HuH-7.5 (cell line): ENCODE measurements at places on chromosomes 4 and X.

- DNase-seq, result no peak
Observed at GRCh38 chrX:150536455-150537116, 31.8 kb upstream of the MTM1 start.

- DNase-seq, result no peak
Observed at GRCh38 chr4:98932539-98932938, 3.6 kb upstream of the EIF4E start.

DNA sequence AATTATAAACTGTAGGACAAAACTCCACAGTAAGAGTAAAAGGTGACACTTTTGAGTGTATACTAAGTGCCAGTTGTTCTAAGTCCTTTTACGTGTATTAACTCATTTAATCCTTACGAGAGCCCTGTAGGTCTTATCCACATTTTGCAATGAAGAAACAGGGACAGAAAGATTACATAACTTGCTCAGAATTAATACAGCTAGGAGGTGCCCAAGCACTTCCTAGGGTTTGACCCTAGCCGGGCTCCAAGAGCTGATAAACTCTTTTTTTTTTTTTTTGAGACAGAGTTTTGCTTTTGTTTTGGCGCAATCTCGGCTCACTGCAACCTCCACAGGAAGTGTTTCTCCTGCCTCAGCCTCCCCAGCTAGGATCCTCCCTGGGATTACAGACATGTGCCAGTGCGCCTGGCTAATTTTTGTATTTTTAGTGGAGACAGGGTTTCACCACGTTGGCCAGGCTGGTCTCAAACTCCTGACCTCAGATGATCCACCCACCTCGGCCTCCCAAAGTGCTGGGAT is 110.4 kb downstream of the UBE2K start:
- DNase-seq, result no peak

- DNase-seq, result peak; percentile 38
Observed at GRCh38 chrX:153723351-153724251, 586 bp downstream of the BCAP31 start.

- no peak for DNase-seq
Observed at GRCh38 chrX:123170546-123170945, 13.5 kb upstream of the GRIA3 start.

- no peak for DNase-seq
Observed at GRCh38 chrX:103941201-103941975, 21.0 kb upstream of the TMSB15B start.

DNA sequence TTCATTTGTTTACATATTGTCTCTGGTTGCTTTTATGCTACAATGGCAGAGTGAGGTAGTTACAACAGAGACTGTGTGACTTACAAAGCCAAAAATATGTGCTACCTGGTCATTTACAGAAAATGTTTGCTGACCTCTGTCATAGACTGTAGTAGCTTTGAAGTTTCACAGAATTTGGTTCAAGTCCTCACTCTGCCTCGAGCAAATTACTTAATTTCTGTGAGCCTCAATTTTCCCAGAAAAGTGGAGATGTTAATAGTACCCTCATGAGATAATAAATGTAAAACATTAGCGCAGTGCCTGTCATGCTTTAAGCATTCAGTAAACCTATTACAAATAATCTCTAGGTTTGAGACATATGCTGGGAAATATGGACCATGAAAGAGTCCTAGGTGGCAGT is 18.4 kb upstream of the NRK start:
- DNase-seq, result no peak

DNA sequence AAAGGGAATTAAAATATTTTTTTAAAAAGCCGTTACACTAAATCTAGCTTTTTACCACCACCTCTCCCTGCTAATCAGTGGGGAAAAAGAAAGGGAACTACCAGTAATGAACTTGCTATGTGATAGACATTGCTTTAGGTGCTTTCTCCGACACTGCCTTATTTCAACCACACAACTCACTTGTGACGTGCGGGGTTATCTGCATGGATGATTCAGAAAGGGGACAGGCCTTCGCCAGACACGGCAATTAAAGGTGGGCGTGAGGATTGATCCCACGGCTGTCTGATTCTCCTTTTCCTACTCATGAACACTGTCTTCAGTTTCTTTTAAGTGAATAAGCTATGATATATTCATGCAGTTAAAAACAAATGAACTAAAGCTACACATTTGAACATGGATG is 882 bp upstream of the CXCR3 start:
- DNase-seq, result no peak

GRCh38 chrX:35016051-35016450 is 73.5 kb downstream of the FAM47B start:
- no peak for DNase-seq

DNA sequence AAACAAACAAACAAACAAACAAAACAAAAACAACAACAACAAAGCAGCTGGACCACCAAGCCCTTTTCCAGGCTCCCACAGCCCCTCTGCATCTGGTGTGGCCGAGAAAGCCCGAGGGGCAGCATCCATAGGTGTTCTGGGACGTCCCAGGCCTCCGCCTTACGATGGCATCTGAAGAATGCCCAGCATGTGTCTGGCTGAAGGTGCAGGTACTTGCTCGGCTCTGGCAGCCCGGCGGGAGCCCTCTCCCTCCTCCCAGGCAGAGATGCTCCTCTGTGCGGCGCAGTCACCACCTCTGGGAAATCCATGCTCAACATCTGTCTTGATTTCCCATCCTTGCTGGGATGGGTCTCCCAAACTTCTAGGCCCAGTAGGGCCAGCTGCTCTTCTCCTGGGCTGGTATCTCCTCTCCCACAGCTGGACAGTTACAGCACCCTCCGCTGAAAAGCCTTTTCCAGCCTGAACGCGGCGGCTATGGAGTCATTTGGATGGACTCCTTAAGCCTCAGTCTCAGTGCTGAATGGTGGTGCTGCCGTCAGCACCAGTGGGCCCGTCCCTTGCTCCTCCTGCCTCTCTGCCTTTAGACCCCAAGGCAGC is 4.3 kb downstream of the PSAPL1 start:
- no peak for DNase-seq

DNA sequence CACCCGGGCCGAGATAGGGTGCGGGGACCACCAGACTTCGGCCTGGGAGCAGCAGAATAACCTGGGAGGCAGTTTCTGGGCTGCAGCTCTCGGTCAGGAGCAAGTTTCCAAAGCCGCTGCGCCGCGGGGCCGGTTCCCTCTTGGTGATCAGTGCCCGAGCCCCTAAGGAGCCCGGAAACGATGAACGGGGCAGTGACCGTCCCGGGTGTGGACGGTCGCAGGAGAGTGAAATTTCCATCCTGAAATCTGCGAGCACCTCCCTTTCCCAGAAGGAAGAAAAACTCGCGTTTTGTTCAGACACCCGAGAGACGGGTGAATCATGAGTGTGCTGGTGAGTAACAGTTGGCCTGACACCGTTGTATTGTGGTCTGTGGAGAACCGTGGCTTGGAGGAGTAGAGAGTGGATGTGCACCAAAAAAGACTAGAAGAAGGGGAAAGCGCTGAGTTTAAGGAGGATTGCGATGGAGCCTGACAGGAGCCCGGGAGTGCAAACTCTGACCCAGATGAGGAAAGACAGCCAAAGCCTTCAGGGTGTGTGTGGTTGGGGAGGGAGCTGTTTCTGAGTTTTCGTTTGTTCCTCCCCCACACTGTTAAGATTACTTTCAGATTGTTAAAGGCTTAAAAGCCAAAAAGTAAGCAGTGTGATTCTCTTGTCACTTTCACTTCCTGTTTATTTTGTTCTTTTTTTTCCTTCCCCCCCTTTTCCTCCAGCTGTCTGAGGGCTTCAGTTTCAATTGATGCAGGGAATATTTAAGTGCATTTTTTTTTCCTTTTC is 828 bp downstream of the MCUB start:
- DNase-seq, result peak; percentile 20

DNA sequence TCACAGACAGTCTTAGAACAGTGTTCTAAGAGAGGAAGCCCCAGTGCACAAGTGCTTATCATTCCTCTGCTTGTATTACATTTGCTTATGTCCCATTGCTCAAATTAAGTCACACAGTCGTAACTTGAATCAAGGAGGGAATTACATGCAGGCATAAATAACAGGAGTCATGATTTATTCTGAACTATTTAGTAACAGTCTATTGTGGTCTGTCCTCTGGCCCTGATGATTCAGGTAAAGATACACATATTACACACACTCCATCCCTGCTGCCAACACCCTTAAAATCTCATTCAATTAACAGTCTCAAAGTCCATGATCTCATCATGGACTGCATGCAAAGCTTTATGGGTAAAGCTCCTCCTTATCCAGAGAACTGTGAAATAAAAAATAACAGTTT is 60.1 kb downstream of the GRIA2 start:
- no peak for DNase-seq

DNA sequence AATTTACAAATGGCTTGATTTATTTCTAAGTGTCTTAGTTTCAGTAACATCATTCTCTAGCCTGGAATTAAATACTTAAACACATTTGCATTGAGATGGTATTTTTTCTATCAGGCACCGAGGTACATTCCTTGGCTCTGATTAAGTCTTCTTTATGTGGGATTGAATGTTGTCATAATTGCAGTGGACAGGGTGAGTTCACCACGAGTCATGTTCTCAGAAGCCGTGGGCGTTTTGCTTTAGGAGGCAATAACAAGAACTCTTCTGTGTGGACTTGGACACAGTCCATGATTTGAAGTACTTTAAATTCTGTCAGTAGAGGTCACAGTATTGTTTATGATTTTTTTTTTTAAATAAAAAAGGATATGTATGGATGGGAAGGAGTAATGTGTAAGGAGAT is 57.1 kb upstream of the EFHC2 start:
- no peak for DNase-seq

GRCh38 chr4:154526151-154526550 is 24.0 kb downstream of the PLRG1 start:
- DNase-seq, result no peak

GRCh38 chrX:16892504-16893362 is 22.6 kb upstream of the RBBP7 start:
- no peak for DNase-seq

GRCh38 chrX:13669246-13669737 is 16.4 kb downstream of the TCEANC start:
- DNase-seq, result no peak

DNA sequence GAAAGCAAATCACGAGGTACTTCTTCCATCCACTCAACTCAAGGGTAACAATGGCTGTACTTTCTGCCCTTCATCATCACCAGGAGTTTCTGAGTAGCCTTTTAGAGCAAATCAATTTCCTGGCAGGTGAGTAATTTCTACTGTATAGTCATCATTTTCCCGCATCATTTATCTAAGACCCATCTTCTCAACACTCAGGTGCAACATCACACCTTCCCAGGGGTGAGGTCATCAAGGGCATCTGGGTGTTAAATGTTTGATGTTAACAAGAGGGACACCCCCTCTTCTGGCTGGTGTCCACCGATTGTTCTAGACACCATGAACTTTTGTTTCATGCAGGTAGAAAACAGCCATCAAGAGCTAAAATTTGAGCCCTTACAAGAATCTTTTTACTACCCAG is 313.4 kb upstream of the MAGEB2 start:
- no peak for DNase-seq

GRCh38 chrX:101287402-101287801 is 3.7 kb downstream of the TAF7L start:
- peak; percentile 14 for DNase-seq

DNA sequence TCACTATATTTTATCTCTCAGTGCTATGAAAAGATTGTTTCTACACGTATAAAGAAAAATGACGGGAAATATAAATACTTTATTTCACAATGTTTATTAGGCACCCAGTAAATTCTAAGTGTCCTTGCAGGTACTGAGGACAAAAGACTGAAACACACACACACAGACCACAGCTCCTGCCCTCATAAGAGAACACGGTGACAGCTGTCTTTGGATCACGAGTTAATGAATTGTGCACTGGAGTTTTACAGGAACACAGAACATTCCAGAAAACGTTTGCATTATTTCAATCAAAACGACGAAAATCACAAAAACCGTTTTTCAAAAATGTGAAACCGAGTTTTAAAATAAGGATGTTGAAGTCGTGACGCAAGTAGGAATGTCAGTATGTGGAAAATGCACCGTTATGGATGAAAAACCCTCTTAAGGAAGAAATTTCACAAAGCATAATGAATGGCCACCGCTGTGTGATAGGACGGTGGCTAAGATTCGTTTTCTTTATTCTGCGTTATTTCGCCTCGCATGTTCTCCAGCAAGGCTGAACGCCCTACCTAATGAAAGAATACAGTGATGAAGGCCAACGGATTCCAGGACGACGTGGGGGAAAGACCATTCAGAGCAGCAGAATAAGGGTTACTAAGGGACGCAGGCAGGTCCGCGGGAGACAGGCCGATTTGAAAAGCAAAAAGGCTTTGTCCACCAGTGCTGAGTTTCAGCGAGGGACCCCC is 24.2 kb downstream of the FAM156A start:
- no peak for DNase-seq

GRCh38 chr4:42865572-42866189 is 26.8 kb upstream of the GRXCR1 start:
- DNase-seq, result no peak

DNA sequence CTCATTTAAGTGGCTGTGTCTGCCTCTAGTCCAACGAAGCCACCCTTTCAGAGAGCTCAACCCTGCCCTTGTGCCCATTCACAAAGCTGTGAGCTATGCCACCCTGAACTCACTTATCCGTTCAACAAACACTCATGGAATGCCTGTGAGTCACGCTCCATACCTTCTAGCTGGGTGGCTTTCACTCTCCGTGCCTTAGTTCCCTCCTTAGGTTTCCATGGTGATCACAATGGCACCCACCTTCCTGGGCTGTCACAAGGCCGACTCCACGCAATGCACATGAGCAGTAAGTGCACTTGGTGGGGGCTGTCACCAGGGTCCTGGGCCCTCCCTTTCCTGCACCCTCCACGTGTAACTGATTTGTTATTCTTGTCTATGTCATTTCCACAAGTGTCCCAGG is 37.2 kb upstream of the PPP2R2C start:
- no peak for DNase-seq

- peak; percentile 37 for DNase-seq
Observed at GRCh38 chrX:154748712-154749339, 2.1 kb downstream of the GAB3 start.

DNA sequence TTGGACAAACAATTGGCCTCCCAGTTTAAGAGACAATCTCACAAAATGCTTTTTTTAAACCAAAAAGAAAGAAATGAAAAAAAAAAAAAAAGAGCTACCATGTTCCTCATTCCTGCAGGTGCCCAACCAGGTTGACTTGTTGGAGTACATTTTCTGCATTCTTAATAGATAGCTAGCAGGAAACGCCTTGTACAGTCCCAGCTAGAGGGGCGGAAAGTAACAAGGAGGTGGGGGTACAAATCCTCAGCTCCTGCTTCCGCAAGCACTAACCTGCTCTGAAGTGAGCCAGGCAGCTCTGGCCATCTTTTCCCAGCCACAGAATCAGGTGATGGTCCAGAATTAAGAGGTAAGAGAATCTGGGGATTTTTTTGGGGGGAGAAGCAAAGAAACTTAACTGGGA is at the start of gene VGLL1:
Gene VGLL1, plus strand, starts transcription at position 265 of the 400 bp plus-strand sequence. CDS start 3,806 bp downstream, outside the sequence.
- DNase-seq, result no peak

DNA sequence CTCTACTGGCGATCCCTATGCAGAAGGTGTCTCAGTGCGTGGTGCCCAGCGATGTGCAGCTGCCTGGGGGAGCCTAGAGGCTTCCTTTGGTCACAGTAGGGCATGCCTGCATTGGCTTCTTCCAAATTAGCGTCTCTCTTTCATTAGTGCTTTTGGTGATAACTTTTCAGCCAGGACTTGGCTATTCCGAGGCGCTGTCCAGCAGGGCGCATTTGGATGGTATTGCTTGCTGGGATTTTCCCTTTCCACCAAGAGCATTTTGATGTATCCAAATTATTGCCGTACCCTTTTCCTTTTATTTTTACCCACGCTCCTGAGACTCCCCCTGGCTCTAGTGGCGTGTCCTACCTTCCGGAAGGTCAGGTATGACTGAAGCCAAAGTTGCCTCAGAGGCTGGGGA is 101.4 kb downstream of the SORCS2 start:
- no peak for DNase-seq
